ENCODE measurements at places on chromosomes 5 and 9. TPM values are rescaled to one million over a fixed set of nuclear protein-coding genes. Genes with fewer than 3 reads are reported as not detected.

The HMCN2 gene
- under 0.01 TPM for total RNA-seq

The C8G gene
- total RNA-seq, result 0.60 TPM

The MYOT gene
- total RNA-seq, result not detected

DNA sequence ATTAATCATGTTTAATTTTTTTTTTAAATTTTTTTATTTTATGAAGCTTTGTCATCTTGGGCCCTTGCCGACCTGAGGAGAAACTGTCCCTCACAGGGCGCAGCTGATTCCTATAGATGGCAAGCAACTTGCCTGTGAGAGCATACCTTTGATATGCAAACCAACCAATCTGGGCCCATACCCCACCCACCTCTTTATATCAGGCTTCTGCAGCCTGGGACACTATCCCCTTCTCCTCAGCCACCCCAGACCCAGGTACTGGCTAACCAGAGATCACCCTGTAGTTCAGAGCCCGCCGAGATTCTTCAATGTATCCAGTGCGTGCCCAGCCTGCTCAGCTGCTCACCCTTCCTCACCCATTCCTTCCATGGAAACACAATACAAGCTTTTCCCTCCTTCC lies 18.7 kb upstream of the AGGF1 start:
- DNase-seq, result no peak

- no peak for DNase-seq
Measured at GRCh38 chr5:117732264-117732663, 1157.6 kb upstream of the SEMA6A start.

GRCh38 chr9:87381746-87382145 lies 115.9 kb upstream of the DAPK1 start:
- DNase-seq, result no peak

DNA sequence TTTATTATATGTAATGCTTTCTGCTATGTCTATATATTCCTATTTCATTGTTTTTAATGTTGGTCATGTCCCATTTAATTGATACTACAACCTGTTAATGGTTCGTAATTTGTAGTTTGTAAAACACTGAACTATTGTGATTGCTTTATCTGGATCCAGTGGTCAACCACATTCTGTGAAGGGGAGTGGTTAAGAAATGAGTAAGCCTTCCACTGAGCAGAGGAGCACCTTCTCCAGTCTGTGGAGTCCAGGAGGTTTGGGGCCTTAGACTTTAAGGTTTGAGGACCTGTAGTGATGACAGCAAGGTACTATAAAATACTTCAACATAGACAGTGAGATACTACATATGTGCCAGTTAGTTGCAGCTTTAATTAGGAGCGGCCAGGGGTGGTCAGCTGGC lies 67.7 kb upstream of the RAD23B start:
- no peak for DNase-seq

GRCh38 chr5:33330992-33331391 lies 109.8 kb upstream of the TARS1 start:
- no peak for DNase-seq

DNA sequence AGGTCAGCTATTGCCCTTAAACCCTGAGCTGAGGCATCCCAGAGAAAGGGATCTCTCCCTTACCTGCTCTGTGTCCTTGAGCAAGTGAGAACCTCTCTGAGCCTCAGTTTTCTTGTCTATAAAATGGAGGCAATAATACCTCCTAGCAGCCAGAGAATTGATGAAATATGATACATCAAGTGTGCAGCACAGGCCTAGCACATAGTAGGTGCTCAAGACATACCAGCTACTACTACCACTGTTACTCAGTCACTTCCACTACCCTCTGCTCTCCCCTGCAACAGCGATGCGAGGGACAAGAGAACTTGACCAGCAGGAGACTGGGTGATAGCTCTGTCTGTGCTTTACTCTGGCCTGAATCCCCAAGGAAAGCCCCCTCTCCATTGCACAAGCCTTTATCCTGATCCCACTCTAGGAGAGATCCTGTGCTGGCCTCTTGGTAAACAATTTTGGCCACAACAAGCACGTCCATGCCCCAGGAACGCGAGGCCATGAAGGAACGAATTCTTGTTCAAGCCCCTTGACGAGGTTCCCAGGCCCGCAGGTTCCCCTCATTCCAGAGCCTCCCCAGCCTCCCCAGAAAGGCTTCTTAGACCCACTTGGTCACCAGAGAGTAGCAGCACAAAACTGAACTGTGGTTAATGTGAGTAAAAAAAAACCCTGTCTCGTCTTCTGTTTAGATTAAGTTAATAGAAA lies 39.4 kb downstream of the LRSAM1 start:
- no peak for DNase-seq

All from lung microvascular endothelial cell (primary cell).